Epithelial cell of proximal tubule (primary cell): ENCODE measurements at places on chromosomes 13 and 19. TPM values are rescaled to one million over a fixed set of nuclear protein-coding genes. Genes with fewer than 3 reads are reported as not detected.

ZNF584 gene
- total RNA-seq, result 5.3 and 10.5 TPM in 2 replicates

ZNF571 gene
- 0.72 and 1.4 TPM in 2 replicates for total RNA-seq

- no peak for DNase-seq
These were observed 287.4 kb downstream of the PCDH17 start for GRCh38 chr13:57918913-57919312.

GRCh38 chr13:33862016-33862415, 44.1 kb downstream of the RFC3 start:
- no peak for DNase-seq

GRCh38 chr13:75645141-75645540, 9.0 kb downstream of the LMO7 start:
- DNase-seq, result no peak

- DNase-seq, result no peak
These were observed 51.4 kb upstream of the ITM2B start for GRCh38 chr13:48181482-48182145.

GRCh38 chr19:51002542-51003311, 1.3 kb upstream of the KLK8 start:
- no peak for DNase-seq

DNA sequence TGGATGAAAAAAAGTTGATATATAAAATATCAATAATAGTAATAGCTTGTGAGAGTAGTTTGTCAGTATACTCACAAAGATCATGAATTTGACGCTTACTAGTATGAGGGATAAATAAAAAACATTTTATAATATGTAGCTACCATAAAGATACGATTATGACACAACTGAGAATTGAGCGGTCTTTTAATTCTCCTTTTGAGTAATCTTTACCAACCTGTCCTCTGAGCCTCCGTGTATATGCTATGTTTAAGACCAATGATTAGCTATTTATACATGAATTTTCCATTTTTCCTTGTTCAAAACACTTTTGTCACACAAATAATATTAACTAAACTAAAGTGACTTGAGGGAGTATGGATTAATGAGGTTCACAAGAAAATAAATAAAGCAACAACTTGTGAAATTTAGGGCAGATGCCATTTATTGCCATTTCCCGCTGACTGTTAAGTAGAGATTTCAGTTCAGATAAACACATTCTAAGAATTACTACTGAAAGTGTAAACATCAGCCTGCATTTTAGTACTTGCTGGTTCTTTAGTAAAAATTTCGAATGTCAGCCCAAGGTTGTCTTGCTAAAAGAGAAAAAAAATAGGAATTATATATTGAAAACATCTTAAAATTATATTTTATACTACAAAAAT, 6.2 kb upstream of the IRS2 start:
- DNase-seq, result no peak

- DNase-seq, result no peak
These were observed 6.6 kb upstream of the DDX39A start for GRCh38 chr19:14425696-14426138.

DNA sequence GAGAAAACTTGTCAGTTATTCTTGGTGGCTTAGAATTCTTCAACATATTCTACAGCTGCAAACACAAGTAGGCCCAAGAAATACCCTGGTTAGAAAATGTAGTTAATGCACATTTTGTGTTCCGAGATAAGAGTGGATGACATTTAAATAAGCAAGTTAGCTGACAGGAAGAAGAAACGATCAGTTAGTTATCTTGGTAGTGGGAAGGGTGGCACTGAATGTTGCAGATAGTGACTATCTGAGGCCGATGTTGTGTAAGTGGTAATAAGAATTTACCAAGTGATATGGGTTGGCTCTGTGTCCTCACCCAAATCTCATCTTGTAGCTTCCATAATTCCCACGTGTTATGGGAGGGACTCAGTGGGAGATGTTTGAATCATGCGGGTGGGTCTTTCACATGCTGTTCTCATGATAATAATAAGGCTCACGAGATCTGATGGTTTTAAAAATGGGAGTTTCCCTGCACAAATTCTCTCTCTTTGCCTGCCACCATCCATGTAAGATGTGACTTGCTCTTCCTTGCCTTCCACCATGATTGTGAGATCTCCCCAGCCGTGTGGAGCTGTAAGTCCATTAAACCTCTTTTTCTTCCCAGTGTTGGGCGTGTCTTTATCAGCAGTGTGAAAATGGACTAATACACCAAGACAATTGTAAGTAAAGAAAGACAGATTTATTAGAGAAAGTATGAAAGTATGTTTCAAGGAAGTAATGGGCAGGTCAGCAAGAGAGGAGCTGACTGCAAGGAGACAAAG, 10.9 kb upstream of the AKAP11 start:
- DNase-seq, result no peak
